ENCODE measurements at places on chromosomes 1 and 21.

DNA sequence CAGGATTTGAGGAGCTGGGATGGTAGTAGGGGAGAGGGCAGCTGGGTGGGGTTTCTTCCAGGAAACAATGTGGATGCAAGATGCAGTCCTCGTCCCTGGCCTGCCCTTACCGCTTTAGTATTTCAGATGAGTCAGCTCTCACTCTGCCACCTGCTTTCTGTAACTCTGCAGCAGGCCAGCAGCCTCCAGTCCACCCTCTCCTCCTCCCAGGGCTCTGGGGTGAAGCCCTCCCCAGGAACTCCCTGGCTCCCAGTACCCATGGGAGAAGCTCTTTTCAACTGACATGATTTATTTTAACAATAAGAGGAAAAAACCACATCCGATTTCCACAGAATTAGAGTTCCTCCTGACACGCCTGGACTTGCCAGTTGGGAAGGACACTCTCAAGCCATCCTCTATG lies 39.0 kb upstream of the IL20 start:
- DNase-seq, result no peak

DNA sequence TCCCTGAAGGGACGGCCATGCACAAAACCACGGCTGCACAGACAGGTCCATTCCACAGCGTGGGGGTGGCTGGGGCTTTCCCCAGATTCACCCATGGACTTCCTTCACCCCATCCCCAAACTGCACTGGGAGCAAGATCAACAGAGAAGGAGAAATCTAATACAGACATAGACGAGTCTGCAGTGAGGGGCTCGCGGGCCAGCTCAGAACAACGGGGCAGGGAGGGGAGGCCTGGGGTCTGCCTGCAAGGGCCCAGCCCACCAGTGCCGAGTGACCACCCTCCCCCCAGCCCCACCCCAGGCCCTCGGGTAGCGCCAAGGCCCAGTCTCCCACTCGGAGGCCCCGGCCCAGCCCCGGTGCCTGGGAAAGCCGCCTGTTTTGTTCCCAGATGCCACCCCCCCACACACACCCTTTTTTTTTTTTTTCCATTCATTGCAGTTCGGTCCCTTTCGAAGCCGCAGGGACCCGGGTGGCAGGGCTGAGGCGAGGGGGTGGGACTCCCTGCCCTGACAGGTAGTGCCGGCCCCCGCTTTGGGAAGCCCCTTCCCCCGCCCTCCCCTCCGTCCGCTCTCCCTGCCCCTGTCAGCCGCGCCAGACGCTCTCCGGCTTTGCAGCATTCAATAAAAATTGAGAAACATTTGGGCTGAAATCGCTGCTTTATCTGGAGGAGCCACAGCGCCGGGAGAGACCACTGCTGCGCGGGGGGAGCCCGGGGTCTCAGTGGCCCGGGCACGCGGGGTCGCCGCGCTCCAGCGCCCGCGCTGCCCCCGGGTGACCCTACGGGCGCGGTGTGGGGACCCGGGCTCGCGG lies 543 bp upstream of the EPHB2 start:
- DNase-seq, result no peak

- no peak for DNase-seq
These were observed 27.1 kb downstream of the PRDX6 start for GRCh38 chr1:173504268-173504667.

GRCh38 chr1:202241376-202242079 lies 47.9 kb downstream of the LGR6 start:
- DNase-seq, result no peak

DNA sequence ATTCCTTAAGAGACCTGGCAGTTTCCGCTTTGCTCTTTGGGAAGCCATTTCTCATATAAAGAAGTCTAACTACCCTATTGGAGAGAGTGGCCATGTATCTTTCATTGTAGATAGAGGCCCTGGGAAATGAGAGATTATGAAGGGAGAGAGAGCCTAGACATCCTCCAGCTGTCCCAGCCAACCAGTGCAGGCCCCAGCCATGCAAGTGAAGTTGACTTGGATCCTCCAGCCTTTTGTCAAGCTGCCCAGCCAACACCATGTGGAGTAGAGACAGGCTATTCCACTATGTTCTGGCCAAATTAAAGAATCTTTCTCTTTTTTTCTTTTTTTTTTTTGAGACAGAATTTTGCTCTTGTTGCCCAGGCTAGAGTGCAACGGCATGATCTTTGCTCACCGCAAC lies 7.1 kb upstream of the ANP32E start:
- no peak for DNase-seq

- no peak for DNase-seq
These were observed 64.8 kb downstream of the ABCA4 start for GRCh38 chr1:94056171-94056570.

GRCh38 chr1:30601316-30602085 lies 121.9 kb downstream of the MATN1 start:
- no peak for DNase-seq

- no peak for DNase-seq
These were observed 115.9 kb downstream of the NTMT2 start for GRCh38 chr1:170261669-170262068.

- DNase-seq, result no peak
These were observed 39.7 kb upstream of the JUN start for GRCh38 chr1:58823481-58824010.
